Jurkat, Clone E6-1 (cell line): ENCODE measurements at places on chromosomes 5 and 9.

DNA sequence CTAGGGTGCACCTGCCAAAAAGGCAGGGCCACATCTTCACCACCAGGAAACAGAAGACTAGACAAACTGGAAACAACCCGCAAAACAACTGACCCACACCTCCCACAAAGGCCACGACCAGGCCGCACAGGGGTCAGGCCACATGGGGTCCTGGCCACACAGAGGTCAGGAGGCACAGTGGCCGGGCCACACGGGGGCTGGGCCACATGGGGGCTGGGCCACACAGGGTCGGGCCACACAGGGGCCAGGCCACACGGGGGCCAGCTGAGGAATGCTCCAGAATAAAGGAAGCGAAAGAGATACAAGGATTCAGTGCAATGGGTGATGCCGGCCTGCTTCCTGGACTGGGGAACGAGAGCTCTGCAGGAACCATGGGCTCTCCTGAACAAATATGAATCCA is 91.6 kb downstream of the OLFM1 start:
- no peak for DNase-seq

- peak; percentile 33 for DNase-seq
Measured at GRCh38 chr5:100667161-100667630, 132.0 kb downstream of the FAM174A start.

GRCh38 chr5:97559827-97560598 is 377.0 kb upstream of the RIOK2 start:
- no peak for DNase-seq

DNA sequence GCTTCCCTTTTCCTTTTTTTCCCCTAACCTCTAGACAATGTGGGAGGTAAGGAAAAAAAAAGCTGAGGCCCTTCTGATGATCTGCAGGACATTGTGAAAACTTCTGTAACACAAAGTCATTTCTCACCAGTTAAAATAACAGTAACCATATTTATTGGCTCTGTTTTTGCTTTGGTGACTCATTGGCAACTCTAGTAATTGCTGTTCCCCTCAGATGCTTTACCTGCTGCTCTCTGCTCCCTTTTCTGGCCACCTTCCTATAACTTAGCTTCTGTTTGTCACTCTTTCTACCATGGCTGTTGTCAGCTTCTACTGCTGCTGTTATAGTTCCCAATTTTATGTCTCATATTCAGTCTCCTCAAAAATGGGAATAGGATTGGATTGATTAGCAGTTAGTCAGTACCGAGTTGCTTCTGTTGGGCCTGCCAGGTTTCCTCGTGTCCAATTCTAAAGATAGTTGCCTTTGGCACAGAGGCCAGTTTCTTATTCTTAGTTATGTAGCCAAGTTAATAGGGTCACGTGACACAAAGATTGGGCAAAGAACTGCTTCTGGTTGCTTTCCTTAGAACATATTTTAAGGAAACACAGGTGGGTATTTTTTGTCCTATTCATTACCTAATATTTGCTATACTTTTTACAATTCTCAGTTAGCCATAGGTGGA is 16.8 kb downstream of the SCAMP1 start:
- DNase-seq = no peak

DNA sequence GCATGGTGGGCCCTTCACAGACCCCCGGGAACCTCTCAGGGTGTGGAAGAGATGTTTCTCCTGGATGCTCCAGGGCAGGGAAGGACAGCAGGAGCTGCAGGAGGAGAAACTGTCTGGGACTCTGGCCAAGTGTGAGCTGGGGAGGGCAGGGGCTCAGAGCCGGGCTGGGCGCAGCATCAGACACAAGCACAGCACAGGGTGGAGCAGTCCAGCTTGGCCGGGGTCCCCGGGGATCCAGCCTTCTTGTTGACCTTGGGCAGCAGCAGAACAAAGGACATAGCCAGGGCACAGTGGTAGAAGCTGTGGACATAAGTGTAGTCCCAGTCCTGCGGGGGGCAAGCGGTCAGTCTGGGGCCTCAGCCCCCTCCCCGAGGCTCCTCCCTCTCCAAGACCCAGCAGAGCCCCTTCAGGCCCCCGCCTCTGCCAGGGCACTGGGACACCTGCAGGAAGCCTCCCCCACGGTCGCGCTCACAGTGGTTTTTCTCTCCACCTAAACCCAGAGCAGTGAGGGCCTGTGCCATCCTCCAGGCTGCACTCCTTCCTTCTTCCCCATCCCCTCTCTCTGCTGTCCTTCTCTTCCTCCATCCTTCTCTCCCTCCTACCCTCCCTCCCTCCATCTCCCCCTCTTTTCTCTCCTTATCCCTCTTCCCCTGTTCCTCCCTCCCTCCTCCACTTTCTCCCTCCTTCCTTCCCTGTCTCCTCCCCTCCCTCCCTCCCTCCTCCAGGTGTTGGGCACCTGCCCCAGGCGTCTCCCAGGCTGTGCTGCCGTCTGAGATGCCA is 10.1 kb downstream of the MYMK start:
- no peak for DNase-seq

DNA sequence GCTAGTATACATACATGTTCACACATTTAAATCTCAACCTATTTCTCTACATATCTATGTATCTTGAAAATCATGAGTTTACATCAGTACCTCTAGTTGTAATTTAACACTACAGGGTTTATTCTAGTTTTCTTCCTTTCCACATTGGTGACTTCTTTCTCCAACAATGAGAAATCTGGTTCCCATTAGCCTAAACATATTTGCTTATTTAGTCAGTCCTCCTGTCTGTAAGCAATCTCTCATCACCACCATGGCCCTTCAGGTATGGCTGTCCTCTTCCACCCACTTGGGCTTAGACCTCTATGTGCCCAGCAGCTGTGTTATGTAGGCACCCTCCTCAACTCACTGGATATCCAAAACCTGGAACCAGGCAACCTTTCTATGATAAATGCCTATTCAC is 8.0 kb upstream of the SPATA31D1 start:
- no peak for DNase-seq
